ENCODE measurements at places on chromosomes 12 and 14.

DNA sequence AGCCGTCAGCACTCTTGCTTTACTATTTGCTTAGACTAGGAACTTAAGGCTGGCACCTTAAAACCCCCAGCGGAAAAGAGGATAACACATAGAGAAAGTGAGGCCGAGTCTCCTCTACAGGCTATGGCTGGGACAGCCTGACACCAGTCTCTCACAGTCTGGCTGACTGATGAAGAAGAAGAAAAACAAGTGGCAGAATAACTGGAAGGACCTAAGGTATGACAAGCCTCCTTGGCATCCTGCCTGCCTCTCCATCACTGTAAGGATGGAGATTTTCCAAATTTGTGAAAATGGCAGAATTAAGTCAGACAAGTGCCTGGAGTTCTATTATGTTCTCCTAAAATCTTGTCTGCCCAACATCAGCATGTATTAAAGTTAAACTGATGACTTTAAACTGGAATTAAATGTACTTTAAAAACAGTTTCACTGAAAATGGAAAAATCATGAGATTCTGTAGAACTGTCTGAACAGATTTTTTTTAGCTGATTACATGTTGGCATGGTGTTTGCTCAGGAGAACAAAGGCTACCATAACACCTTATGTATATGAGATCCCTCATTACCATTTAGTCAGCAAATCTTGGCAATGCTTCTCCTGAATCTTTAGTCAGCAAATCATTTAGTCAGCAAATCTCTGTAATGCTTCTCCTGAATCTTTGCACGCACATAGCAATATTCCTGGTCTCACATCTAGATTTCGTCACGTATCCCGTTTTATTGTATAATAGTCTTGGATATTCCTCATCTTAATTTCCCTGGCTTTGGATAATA, 140.3 kb upstream of the AEBP2 start:
- DNase-seq = no peak

DNA sequence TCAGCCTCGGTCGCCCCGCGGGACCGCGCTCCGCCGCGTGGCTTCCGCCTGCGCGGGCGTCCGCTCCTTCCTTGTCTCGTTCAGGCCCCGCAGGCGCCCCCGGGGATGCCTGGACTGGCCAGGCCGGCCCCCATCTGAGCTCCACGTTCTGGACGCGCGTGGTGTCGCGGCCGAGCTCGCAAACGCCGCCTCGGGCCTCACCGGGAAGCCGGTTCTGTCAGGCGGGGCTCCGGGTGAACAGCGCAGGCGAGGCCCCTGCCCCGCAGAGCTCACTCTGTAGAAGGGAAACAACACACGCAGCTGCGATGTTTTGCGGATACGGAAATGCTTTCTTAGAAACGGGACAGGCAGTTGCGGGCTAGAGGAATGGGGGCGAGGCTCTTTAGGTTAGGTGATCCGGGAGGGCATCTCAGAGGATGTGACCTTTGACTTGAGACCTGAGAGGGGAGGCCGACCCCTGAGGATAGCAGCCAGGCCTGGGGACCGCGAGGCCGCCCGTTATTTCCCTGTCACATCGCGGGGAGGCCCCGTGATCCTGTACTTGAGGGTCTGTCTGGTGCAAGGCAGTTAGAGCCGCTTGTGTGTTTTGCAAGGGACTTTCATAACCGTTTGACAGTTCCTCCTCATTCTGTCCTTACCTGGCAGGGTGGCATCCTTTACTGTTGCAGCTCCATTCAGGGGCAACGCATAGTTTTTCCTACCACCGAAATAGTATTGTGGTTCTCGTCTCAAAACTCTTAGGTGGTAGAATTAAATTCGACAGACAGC, 584 bp downstream of the VRK1 start:
- peak; percentile 26 for DNase-seq

DNA sequence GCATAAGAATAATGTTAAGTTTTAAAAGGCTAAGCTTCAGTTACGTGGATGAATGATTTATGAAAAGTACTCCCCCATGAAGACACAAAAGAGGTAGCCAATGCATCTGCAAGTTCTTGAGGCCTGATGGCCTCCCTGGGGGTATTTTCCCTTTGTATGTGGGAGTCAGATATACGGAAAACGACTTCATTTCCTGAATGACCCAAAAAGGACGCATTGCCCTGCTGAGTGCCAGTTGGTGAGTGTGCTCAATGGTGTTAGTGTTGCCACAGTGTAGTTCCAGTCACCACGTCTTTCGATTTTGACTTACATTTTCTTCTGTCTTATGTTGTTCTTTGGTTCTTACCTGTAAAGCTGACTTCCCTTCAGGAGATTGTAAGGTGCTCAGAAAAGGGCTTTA, 8.0 kb downstream of the ETV6 start:
- DNase-seq = no peak

DNA sequence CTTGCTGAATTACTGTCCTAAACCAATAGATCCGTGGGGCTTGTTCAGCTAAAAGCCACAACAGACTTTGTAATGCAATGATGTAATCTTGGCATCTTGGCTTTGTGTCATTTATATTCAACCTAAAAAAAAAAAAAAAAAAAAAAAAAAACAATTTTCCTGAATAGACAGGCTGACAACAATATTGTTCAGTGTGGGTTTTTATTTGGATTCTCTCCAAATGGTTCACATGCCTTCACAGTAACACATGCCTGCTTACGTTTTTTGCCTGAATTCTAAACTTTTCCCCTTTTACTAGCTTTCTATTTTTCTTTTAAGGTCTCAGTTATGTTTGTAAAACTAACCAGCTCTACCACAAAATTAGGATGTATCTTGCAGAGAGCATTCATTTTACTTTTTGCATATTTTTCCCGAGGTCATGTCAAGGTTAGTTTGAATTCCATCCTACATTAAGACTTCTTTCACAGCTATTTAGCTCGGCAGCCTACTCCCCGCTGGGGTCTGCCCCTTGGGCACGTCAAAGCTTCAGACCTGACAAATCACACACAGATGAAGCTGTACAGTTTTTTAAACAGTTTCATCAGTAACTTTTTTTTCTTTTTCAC, 213.7 kb upstream of the NPAS3 start:
- DNase-seq = no peak

DNA sequence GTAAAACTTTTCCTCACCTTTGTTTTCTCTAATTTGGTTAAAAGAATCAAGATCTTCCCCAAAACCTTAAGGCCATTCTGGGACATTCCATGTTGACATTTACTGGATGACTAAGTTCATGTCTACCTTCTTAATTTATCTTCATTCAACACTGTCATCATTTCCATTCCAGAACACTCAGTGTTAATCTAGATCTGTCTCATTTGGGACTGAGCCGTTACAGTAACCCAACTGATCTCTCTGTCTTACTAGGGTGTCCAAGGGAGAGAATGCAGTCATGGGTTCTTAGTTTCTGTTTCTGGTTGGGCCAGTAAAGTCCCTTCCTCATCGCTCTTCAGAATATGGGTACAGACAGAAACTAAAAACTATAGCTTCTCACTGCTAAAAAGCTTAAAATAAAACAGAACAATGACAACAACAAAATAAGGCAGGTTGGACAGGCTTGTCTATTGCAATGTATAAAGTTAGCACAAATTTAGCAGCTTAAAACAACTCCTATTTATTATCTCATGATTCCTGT, 144.8 kb downstream of the ASCL1 start:
- DNase-seq = no peak

All from CD4-positive, alpha-beta T cell treated with Interleukin-1 beta for 1 hour (primary cell).